ENCODE measurements at places on chromosomes 13 and 19. TPM values are rescaled to one million over a fixed set of nuclear protein-coding genes. Genes with fewer than 3 reads are reported as not detected.

- no peak overlapping the region for H3K27ac ChIP-seq
- H3K4me1 ChIP-seq, result peaks cover 55% of the 10 kb centered on the region
- no peak for DNase-seq
- peaks cover 12% of the 10 kb centered on the region for H3K36me3 ChIP-seq
- H3K4me3 ChIP-seq, result no peak overlapping the region
Observed at GRCh38 chr13:77299587-77299986, 27.3 kb downstream of the MYCBP2 start.

DNA sequence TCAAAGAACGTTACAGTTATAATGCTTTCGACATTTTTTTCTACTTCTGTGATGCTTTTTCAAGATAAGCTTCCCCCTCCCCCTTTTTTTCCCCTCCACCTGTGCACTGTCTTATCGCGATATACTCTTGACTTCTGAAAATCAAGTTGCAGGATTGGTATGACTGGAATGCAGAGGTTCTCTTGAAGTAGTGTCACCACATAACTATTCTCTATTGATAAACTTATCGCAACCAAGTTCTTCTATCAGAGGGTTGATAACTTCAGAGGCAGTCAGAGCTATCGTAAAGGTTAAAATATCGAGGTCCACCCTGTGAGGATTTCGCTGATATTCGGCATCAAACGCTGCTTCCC is 820 bp downstream of the EID2 start:
- H3K27ac ChIP-seq, result peak overlapping the region; percentile 87
- peaks cover 2% of the 10 kb centered on the region for H3K27me3 ChIP-seq
- H3K4me1 ChIP-seq, result peaks cover 45% of the 10 kb centered on the region
- peak overlapping the region; percentile 93 for H3K4me3 ChIP-seq

- H3K4me3 ChIP-seq, result no peak overlapping the region
- no peak for DNase-seq
- H3K4me1 ChIP-seq, result no peaks in the 10 kb centered on the region
- no peaks in the 10 kb centered on the region for H3K36me3 ChIP-seq
- no peak overlapping the region for H3K27ac ChIP-seq
Observed at GRCh38 chr19:44818466-44819031, 9.6 kb downstream of the BCAM start.

DNA sequence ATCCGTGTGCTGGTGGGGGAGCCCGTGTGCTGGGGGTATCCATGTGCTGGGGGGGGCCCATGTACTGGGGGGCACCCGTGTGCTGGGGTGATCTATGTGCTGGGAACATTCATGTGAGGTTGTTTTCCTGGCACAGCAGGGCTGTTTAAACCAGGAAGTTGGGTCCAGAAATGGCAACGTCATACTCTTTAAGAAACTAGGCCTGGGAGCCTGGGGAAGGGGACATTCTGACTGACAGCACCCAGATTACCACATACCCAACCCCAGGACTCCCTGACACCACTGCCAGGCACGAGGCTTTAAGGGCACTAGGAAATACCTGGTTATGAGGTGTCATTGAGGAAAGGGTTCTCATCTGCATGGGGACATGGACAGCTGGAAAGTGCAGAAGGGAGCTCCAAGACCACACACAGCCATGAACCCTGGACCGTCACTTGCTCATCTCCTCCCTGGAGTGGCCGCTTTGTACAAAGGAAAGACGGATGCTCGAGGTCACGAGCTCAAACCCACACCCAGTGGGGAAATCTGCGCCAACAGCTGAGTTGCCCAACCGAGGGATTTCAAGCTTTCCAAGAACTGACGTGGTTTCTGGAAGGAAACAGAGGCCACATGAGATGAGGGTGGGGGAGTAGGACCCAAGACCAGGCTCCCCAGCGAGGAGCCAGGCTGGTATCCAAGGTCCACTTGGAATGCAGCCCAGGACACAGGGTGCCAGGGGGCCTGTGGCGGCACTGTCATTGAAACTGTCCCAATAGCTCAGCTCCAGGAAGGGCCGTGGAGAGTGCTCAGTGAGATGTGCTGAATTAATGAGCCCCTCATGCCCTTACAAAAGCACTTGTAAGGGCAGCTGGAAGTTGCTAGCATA is 40.9 kb downstream of the RAB20 start:
- H3K36me3 ChIP-seq, result no peaks in the 10 kb centered on the region
- peaks cover 22% of the 10 kb centered on the region for H3K4me1 ChIP-seq
- H3K4me3 ChIP-seq, result no peak overlapping the region

GRCh38 chr13:112740502-112741131 is 50.8 kb downstream of the ATP11A start:
- no peak for DNase-seq
- H3K4me1 ChIP-seq, result peaks cover 16% of the 10 kb centered on the region
- H3K27me3 ChIP-seq, result no peaks in the 10 kb centered on the region
- H3K36me3 ChIP-seq, result no peaks in the 10 kb centered on the region
- no peak overlapping the region for H3K27ac ChIP-seq

GRCh38 chr13:29905845-29906244 is 55.4 kb upstream of the UBL3 start:
- no peak overlapping the region for H3K27ac ChIP-seq
- H3K36me3 ChIP-seq, result no peaks in the 10 kb centered on the region
- H3K4me3 ChIP-seq, result no peak overlapping the region
- DNase-seq, result no peak
- H3K27me3 ChIP-seq, result no peaks in the 10 kb centered on the region
- H3K4me1 ChIP-seq, result peaks cover 37% of the 10 kb centered on the region

DNA sequence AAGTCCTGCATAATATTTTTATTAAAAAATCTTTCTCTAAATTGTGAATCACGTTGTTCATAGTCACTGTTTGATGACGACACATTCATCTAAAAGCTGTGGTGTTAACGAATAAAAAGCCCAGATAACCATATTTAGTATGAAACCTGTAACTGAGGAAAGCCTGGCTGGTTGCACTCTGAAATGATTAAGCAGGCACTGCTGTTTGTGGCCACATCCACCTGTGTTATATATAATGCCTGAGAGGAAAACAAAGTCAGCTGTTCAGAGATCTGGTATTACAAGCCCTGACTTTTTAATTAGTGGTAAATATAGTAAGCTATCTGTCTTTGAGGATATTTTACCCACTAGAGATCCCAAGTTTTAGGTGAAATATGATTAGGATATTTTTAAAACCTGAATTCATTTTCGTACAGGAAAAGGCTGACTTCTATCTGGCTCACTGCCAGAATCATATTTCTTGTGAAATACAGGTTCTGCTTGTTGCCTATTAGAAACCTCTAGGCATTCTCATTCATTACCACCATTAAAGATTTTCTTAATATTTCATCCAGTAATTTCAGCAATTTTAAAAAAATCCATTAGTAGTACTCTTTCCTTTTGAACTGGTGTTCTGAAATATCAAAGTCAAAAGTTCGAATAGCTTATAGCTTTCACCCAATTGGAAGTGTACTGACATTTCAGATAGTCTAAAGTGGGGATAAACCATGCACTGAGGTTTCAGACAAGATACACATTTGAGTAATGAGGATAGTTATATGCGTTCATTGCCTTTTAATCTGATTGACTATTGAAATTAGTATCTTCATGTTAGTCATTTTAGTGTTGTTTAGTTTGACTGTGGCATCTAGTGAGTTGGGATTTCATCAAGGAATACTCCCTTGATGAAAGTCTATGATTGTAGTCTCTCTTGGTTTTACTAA is 79.7 kb downstream of the LMO7 start:
- no peak overlapping the region for H3K4me3 ChIP-seq
- peaks cover 3% of the 10 kb centered on the region for H3K36me3 ChIP-seq
- H3K27me3 ChIP-seq, result no peaks in the 10 kb centered on the region
- DNase-seq, result peak; percentile 16

Gene SHD
- total RNA-seq, result not detected
